Activated effector memory CD4-positive, alpha-beta T cell treated with Interleukin-2 at 50 U/mL for 16 hours (primary cell): ENCODE measurements at places on chromosomes 1 and 21.

DNA sequence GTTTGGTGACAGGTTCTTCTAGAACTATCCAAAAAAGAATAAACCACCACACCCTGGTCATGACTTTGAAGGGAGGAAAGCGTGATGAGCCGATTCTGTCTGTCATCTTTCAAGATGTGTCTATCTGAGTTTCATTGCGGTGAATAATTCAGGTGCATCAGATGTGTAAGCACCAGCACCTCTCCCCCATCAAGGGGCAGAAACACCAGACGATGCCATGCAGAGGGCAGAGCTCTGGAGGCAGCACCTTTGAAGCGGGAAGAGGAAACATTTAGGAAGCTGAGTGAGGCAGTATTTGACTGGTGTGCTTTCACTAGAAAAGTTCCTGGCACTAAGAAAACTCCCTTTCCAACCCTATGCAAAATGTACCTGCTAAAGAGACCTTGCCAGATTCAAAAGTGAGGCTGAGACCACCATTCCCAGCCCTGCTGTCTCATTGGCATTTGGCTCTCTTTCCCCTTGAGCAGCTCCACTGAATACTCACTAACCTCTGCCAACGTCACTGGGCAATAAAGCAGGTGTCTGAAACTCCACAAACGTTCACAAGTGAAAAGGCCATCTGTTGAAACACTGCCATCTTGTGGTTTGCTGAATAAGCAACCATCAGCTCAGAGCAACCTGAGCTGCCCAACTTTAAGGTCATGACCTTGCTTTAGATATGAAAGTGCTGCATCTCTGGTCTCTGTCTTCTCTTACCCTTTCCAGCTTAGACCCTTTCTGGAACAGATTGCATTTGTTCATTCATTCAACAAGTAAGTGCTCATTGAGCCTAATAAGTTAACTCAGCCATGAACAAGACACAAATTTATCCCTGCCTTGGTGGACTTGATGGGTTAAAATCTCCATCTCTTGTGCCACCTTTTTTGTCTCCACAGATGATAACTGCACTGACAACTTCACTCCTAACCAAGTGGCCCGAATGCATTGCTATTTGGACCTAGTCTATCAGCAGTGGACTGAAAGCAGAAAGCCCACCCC, 228.6 kb downstream of the PAPPA2 start:
- no peak for DNase-seq

DNA sequence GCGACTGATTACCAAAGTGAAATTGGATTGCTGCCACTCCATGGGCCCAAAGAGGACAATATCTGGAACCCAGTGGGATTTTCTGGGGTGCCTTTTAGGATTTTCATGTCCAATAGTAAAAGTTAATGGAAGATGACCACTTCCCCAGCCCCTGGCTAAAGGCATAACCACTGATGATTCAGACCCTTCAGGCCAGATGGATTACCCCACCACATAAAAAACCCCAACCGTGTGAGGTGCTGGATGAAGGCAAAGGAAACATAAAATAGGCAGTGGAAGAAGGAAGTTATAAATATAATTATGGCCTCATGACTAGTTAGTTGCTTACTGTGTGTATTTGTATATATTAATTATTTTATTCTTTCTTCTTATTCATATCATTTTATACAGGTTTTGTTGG, 40.2 kb upstream of the IL10 start:
- no peak for DNase-seq

DNA sequence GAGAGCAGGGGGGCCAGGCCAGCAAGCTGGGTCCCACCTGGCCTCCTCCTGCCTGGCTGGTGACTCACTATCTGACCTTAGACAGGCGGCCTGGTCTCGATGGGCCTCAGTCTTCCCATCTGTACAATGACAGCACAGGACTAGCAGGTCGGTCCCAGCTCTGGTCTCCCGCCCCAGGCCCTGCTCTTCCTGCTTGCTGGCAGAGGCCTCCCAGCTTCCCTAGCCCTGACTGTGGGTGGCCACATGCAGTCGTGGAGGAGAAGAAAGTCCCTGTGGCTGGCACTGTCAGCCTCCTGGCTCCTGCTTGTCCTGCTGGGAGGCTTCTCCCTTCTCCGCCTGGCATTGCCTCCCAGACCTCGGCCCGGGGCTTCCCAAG, 817 bp downstream of the EXTL1 start:
- no peak for DNase-seq

- DNase-seq: no peak
Measured at GRCh38 chr1:155966750-155967149, 11.6 kb downstream of the ARHGEF2 start.

GRCh38 chr1:85313888-85314696, 37.7 kb upstream of the BCL10 start:
- no peak for DNase-seq

- DNase-seq: no peak
Measured at GRCh38 chr1:218415726-218416125, 70.6 kb downstream of the TGFB2 start.

GRCh38 chr21:27581168-27581567, 614.3 kb upstream of the ADAMTS5 start:
- no peak for DNase-seq

DNA sequence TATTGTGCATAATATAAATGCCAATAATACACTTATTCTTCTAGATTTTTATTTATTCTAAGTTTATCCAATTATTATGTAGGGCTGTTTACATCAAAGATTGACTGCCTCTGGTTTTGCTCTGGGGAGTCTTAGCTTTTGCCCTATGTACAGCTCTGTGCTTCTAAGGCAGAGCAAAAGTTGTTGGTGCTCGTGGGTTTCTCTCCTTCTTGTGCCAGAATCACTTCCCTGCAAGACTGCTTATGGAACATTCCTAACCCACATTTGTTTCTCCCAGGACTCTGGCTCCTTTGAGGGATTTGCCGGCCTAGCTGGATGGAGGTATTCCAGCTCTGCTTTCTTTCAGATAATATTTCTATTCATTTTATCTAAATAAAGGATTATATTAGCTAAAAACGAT, 849.1 kb downstream of the USP25 start:
- DNase-seq: no peak

GRCh38 chr1:101728029-101728428, 268.7 kb downstream of the OLFM3 start:
- no peak for DNase-seq

DNA sequence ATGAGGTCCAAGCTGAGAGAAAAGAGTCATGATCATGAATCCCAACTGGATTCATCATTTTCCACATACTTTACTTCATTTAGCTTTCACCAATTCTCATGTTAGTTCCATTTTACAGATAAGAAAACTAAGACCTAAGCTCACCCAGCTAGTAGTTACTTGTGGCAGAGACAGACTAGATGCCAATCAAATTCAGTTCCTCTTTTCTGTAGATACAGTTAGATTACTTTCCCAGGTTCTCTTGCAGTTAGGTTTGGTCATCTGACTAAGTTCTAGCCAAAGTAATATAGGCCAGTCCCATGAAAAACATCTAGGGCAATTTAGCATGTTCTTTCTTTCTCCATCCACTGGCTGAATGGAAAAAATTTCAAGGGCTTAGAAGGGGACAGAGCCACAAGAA, 8.9 kb upstream of the KCND3 start:
- DNase-seq: no peak

GRCh38 chr1:246608616-246609376, 42.5 kb downstream of the CNST start:
- no peak for DNase-seq

GRCh38 chr21:39660191-39660980, 47.6 kb downstream of the B3GALT5 start:
- no peak for DNase-seq

DNA sequence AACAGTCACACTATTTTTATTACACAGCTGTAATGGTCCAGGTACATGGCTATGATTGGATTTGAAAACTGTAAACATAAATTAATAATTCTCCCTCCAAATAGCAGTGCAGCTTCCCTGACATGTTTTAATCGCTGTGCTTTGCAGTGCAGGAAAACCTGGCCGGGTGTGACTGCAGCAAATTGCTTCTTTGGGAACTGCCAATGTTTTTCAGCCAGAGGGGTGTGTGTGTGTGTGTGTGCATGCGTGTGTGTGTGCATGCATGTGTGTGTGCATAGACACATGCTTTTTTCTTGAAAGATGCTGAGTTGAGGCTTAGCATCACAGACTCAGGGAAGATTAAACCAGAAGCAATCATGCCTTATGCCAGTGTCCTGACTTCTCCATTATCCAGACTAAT, 231.2 kb downstream of the PRDM2 start:
- no peak for DNase-seq

DNA sequence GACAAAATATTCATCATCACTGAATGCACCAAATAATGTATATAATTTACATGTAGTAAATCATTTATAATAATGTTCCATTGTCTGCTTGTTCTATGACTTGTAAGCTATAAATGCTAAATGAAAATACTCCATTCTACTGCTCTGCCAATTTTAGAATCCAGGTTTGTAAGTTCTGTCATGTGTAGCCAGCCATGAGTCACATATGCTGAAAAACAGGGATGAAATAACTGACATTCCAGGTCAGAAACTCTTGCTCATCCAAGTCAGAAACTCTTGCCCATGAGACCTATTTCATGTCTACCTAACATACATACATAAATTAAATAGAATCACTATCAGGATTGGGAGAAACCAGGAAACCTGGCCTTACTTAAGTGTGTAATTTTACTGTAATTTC, 95.6 kb downstream of the ASH1L start:
- no peak for DNase-seq

- DNase-seq: no peak
Measured at GRCh38 chr1:84078108-84078841, 65.8 kb upstream of the PRKACB start.

GRCh38 chr1:201142011-201142848, 12.0 kb downstream of the TMEM9 start:
- no peak for DNase-seq

GRCh38 chr1:88134983-88135921, 548.8 kb upstream of the PKN2 start:
- DNase-seq: no peak

GRCh38 chr1:39822146-39822545, 33.5 kb upstream of the BMP8B start:
- DNase-seq: no peak

DNA sequence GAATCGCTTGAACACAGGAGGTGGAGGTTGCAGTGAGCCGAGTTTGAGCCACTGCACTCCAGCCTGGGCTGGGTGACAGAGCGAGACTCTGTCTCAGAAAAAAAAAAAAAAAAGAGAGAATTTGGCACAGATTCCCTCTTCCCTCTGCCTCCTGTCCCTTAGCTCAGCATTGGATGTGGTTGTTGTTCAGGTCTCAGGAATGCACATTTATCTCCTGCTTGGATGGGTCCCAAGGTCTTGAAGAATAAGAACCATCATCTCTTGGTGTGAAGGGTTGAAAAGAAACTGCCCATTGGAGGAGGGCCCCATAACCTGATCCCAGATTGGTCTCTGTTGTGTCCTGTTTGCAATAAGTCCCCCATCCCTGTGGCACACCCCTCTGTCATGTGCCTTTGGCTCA, 34.9 kb downstream of the UBIAD1 start:
- no peak for DNase-seq

DNA sequence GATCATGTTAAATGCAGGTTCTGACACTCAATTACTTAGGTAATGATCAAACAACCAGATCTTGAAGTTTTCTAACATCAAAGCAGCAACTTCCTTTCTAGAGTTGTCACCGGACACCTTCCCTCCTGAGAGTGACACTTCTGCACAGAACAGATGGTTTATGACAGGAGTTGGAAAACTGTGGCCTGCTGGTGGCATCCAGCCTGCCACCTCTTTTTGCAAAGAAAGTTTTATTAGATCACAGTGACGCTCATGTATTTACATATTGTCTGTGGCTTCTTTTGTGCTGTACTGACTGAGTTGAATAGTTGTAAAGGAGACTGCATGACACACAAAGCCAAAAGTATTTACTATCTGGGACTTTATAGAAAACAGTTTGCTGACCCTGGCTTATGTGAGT, 28.3 kb downstream of the DDR2 start:
- DNase-seq: no peak

DNA sequence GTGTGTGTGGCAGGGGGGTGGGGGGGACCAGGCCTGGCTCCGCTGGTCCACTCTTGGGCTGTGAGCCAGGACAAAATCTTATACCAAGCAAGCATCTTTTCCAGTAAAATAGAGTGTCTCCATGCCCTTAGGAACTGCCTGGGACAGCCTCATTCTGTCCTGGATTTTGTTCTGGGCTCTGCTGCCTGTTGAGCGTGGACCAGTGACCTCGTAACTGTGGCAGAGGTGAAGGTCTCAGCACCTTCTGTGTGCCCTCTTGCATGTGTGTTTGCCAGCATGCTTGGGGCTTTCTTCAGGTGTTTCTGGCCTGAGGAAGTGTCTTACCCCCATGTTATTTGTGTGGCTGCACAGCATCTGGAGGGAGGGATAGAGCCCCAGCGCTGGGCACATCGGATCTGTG, 45.7 kb downstream of the GALNT2 start:
- DNase-seq: no peak

DNA sequence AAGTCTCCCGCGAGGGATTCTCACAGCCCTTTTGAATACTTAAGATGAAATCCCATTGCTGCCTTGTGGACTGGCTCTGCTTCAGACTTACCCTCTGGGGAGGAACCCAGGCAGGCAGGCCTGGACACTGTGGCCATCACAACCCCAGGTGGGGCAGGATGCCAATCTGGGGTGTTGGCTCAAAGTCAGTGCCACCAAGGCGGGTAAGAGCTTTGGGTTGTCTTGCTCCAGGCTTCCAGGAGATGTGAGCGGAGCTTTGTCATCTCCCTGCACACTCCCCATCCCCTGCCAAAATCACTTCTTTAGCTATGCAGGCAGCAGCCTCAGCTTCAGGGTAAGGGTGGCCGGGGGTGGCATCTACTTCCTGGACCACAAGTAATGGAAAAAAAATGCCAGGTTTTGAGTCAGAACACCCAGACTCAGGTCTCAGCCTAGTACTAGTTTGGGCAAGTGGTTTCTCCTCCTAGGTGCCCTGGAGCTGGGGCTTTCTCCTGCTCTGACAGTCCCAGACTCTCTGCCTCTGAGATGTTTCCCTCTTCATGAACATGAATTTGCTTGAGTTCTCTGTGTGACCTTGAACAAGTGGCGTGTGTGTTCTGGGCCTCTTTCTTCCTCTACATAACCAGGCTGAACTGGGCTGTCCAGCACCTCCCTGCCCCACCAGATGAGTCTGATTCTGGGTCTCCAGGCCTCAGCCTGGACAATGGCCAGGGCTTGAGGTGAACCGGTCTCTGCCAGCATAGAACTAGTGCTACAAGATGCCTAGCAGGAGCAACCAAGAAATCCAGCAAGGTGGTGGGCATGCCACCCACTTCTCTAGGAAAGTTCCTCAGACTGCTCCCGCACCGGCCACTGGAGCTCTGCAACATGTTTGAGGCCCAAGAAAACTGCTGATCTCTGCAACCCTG, 65.4 kb downstream of the VWA5B1 start:
- no peak for DNase-seq

- no peak for DNase-seq
Measured at GRCh38 chr1:110768605-110769004, 93.9 kb upstream of the KCNA3 start.
